ENCODE measurements at places on chromosomes 3 and 15. TPM values are rescaled to one million over a fixed set of nuclear protein-coding genes. Genes with fewer than 3 reads are reported as not detected.

HLTF gene
- 20.8 TPM for total RNA-seq

IMPG2 gene
- total RNA-seq, result 0.05 TPM

SLC24A5 gene
- not detected for total RNA-seq

PARP9 gene
- total RNA-seq, result 31.0 TPM

PARP15 gene
- 16.1 TPM for total RNA-seq

RFC4 gene
- 105 TPM for total RNA-seq

TMEM212 gene
- total RNA-seq, result not detected

UTS2B gene
- total RNA-seq, result not detected

PTH1R gene
- total RNA-seq, result not detected

KLHL40 gene
- total RNA-seq, result not detected

CMC1 gene
- total RNA-seq, result 23.5 TPM

DNA sequence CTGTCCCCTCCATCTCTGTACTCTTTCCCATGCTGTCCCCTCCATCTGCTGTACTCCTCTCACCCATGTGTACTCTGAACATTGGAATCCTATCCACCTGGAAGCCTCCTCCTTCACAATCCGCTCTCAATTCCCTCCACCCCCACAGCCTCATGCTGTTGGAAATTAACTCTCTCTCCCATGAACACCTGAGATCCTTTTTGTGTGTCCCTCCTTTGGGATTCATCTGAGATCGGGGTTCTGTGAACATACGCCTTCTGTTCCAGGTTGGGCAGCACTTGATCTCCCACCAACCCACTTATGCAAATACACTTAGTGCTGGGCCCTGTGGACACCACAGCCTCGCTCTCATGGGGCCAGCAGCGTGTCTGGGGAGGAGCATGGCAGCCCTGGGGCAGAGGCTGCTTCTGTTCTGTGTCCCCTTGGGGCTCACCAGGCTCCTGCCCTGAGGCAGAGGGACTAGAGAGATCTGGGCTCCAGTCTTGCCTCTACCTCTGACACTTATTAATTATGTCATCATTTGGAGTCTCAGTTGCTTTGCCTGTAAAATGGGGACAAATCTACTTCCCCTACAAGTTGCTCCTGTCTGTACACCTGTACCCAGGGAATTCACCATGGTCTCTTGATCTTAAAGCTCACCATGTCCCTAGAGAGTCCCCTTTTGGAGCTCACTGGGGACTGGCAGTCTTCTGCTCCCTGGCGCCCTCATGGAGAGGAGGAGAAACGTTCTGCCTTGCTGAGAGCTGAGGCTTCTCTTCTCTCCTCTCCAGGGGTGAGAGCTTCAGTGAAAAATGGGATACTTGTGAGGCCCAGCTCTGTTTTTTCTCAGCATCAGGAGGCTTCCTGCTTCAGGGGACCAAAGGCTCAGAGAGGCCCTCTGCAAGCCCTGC lies 42.7 kb downstream of the ITGA11 start:
- DNase-seq, result no peak
- no peak overlapping the region for H3K27ac ChIP-seq
- peaks cover 7% of the 10 kb centered on the region for H3K36me3 ChIP-seq
- H3K27me3 ChIP-seq, result peaks cover 6% of the 10 kb centered on the region

- no peak for DNase-seq
- no peaks in the 10 kb centered on the region for H3K4me1 ChIP-seq
These were observed 26.8 kb downstream of the KLHDC8B start for GRCh38 chr3:49198161-49198560.

- no peaks in the 10 kb centered on the region for H3K36me3 ChIP-seq
- DNase-seq, result no peak
- no peaks in the 10 kb centered on the region for H3K4me1 ChIP-seq
- H3K27me3 ChIP-seq, result peaks cover 23% of the 10 kb centered on the region
- H3K4me3 ChIP-seq, result no peak overlapping the region
These were observed 16.6 kb upstream of the LRRK1 start for GRCh38 chr15:100902436-100903167.

GRCh38 chr15:72304596-72304995 lies 15.4 kb downstream of the CELF6 start:
- H3K27ac ChIP-seq, result no peak overlapping the region
- no peak for DNase-seq
- H3K27me3 ChIP-seq, result peaks cover 2% of the 10 kb centered on the region
- no peak overlapping the region for H3K4me3 ChIP-seq

DNA sequence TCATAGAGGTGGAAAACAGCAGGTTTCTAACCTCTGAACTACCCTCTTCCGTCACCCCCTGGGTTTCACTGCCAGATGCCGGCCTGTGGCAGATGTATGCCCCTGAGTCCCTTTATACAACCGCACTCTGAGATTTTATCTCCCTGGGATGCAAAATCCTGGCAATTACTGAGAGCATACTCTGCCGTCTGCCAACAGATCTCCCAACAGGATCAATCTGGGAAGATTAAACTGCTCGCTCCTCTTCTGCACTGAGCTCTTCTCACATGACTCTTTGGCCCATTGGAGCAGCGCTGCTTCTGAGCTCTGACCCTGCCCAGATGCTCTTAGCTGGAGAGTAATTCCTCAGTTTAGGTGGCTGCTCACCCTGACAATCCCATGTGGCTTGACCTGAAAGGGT lies 133.2 kb downstream of the LIPC start:
- H3K27me3 ChIP-seq, result no peaks in the 10 kb centered on the region
- H3K36me3 ChIP-seq, result peaks cover 2% of the 10 kb centered on the region
- peaks cover 12% of the 10 kb centered on the region for H3K4me1 ChIP-seq
- H3K4me3 ChIP-seq, result no peak overlapping the region

GRCh38 chr3:22122567-22122966 lies 371.6 kb upstream of the ZNF385D start:
- no peaks in the 10 kb centered on the region for H3K27me3 ChIP-seq
- H3K36me3 ChIP-seq, result no peaks in the 10 kb centered on the region
- no peaks in the 10 kb centered on the region for H3K4me1 ChIP-seq
- H3K27ac ChIP-seq, result no peak overlapping the region
- H3K4me3 ChIP-seq, result no peak overlapping the region

- no peaks in the 10 kb centered on the region for H3K4me1 ChIP-seq
- H3K36me3 ChIP-seq, result peaks cover 9% of the 10 kb centered on the region
- no peak overlapping the region for H3K27ac ChIP-seq
- peaks cover 6% of the 10 kb centered on the region for H3K27me3 ChIP-seq
These were observed 12.3 kb upstream of the BDH1 start for GRCh38 chr3:197567904-197568681.

GRCh38 chr3:41426485-41426884 lies 227.2 kb downstream of the CTNNB1 start:
- peaks cover 10% of the 10 kb centered on the region for H3K4me1 ChIP-seq
- peaks cover 29% of the 10 kb centered on the region for H3K27me3 ChIP-seq
- DNase-seq, result no peak
- no peak overlapping the region for H3K4me3 ChIP-seq

GRCh38 chr3:25469558-25469957 lies 41.5 kb downstream of the RARB start:
- no peaks in the 10 kb centered on the region for H3K4me1 ChIP-seq
- H3K36me3 ChIP-seq, result no peaks in the 10 kb centered on the region
- H3K4me3 ChIP-seq, result no peak overlapping the region
- DNase-seq, result no peak
- H3K27me3 ChIP-seq, result peaks cover 2% of the 10 kb centered on the region

- H3K27me3 ChIP-seq, result no peaks in the 10 kb centered on the region
- H3K4me3 ChIP-seq, result no peak overlapping the region
- no peak for DNase-seq
- H3K27ac ChIP-seq, result no peak overlapping the region
These were observed 6.8 kb downstream of the PLSCR1 start for GRCh38 chr3:146537603-146538002.

DNA sequence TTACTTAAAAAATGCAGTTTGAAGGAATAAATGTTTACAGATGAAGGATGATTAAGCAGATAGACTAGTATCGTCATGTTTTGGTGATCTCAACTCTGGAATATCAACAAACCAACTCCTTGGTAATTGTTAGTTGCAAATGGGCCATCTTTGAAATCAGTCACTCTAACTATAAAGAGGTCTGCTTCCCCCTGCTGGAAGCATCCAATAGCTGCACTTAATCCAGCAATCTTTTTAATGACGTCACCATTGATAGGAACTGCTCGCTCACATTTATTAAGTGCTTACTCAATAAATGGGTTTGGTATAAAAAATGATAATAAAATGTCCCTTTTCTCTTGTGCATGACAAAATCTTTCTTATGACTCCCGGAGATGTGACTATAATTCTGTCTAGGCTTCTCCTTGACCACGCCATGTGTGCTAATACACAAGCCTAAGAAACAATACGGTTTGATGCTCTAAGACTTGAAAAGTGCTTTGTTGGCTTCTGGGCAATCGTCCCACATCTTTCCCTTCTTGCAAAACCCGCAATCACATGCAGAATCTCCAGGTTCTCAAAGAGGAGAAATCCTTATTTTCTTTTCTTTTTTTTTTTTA lies 227.6 kb upstream of the POU1F1 start:
- H3K4me3 ChIP-seq, result no peak overlapping the region
- DNase-seq, result no peak

GRCh38 chr3:138949445-138950005 lies 2.5 kb downstream of the FOXL2NB start:
- H3K27me3 ChIP-seq, result peaks cover 56% of the 10 kb centered on the region
- H3K4me3 ChIP-seq, result no peak overlapping the region
- peaks cover 12% of the 10 kb centered on the region for H3K4me1 ChIP-seq
- DNase-seq, result no peak

DNA sequence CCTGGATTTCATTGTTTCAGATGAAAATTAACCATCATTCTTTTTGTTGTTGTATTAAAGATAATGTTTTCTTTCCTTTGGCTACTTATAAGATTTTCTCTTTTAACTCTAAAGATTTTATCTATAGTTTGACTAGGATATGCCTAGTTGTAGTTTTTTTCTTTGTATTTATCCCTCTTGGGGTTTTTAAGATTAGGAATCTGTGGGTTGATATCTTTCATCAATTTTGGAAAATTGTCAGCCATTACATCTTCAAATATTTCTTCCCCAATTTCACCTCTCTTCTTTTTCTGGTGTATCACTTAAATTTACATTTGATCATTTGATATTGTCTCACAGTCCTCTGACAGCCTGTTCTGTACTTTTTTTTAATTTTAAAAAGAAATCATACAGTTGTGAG lies 32.5 kb upstream of the LIMD1 start:
- H3K27ac ChIP-seq, result no peak overlapping the region
- H3K4me1 ChIP-seq, result peaks cover 22% of the 10 kb centered on the region
- no peaks in the 10 kb centered on the region for H3K36me3 ChIP-seq
- H3K4me3 ChIP-seq, result no peak overlapping the region

- H3K4me1 ChIP-seq, result peaks cover 29% of the 10 kb centered on the region
- no peak for DNase-seq
These were observed 417.7 kb upstream of the CFAP20DC start for GRCh38 chr3:59467476-59467875.

GRCh38 chr3:124826703-124827102 lies 60.5 kb downstream of the ITGB5 start:
- no peak for DNase-seq
- H3K4me3 ChIP-seq, result no peak overlapping the region
- peaks cover 19% of the 10 kb centered on the region for H3K27me3 ChIP-seq
- H3K36me3 ChIP-seq, result no peaks in the 10 kb centered on the region

- no peak overlapping the region for H3K27ac ChIP-seq
- no peak overlapping the region for H3K4me3 ChIP-seq
- peaks cover 5% of the 10 kb centered on the region for H3K27me3 ChIP-seq
- no peak for DNase-seq
- H3K4me1 ChIP-seq, result no peaks in the 10 kb centered on the region
These were observed 64.4 kb upstream of the ACAN start for GRCh38 chr15:88738796-88739195.

DNA sequence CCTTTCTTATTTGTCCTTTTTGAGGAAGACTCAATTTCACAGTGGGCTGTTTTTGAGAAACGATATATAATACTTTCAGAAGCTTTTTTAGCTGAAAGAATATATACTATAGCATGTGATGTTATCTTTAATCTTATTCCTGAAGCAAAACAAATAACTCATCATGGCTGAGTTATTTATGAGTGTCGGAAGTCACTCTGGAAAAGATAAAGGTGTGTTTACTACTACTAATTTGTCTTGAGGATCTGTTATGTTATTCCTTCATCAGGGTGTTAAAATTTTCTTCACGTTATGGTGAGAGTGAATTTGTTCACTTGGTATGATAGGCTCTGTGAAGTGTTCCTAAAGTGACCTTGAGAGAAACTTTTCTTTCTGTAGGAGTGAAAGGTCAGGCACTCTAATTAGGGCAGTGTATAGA lies 4.7 kb downstream of the TCF12 start:
- H3K36me3 ChIP-seq, result peaks cover 52% of the 10 kb centered on the region
- no peak for DNase-seq
- no peak overlapping the region for H3K4me3 ChIP-seq
- peaks cover 37% of the 10 kb centered on the region for H3K4me1 ChIP-seq

DNA sequence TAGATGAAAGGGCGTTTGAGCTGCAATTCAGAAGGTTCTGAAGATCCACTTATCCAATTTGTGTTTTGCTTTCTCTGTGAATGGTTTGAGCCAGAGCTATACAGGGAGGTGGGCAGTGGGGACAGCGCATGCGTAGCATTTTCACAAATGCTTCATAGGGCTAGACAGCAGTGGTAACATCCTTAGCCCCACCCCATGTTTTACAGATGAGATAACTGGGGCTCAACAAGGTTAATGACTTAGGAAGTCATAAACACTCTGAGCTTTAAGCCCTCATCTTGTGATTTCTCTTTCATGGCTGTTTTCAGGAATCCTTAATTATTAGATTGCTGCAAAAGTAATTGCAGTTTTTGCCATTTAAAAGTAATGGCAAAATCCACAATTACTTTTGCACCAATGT lies 408.7 kb downstream of the IL5RA start:
- H3K4me3 ChIP-seq, result no peak overlapping the region
- no peak overlapping the region for H3K27ac ChIP-seq
- no peak for DNase-seq
- no peaks in the 10 kb centered on the region for H3K27me3 ChIP-seq
- no peaks in the 10 kb centered on the region for H3K4me1 ChIP-seq

GRCh38 chr3:22269831-22270230 lies 518.8 kb upstream of the ZNF385D start:
- no peak overlapping the region for H3K4me3 ChIP-seq
- H3K4me1 ChIP-seq, result no peaks in the 10 kb centered on the region
- no peak for DNase-seq
- H3K27ac ChIP-seq, result no peak overlapping the region
- no peaks in the 10 kb centered on the region for H3K36me3 ChIP-seq

GRCh38 chr3:12743583-12743982 lies 15.5 kb downstream of the TMEM40 start:
- H3K36me3 ChIP-seq, result no peaks in the 10 kb centered on the region
- no peak overlapping the region for H3K4me3 ChIP-seq
- DNase-seq, result no peak
- no peak overlapping the region for H3K27ac ChIP-seq

- H3K4me3 ChIP-seq, result no peak overlapping the region
- DNase-seq, result no peak
- H3K4me1 ChIP-seq, result no peaks in the 10 kb centered on the region
- H3K27ac ChIP-seq, result no peak overlapping the region
- H3K27me3 ChIP-seq, result peaks cover 62% of the 10 kb centered on the region
- H3K36me3 ChIP-seq, result no peaks in the 10 kb centered on the region
These were observed 1.4 kb downstream of the ITGA11 start for GRCh38 chr15:68430471-68431036.
